Panc1 (cell line): ENCODE measurements at places on chromosomes 7 and 10.

GRCh38 chr10:132526676-132527075 lies 10.9 kb upstream of the INPP5A start:
- no peak for DNase-seq

DNA sequence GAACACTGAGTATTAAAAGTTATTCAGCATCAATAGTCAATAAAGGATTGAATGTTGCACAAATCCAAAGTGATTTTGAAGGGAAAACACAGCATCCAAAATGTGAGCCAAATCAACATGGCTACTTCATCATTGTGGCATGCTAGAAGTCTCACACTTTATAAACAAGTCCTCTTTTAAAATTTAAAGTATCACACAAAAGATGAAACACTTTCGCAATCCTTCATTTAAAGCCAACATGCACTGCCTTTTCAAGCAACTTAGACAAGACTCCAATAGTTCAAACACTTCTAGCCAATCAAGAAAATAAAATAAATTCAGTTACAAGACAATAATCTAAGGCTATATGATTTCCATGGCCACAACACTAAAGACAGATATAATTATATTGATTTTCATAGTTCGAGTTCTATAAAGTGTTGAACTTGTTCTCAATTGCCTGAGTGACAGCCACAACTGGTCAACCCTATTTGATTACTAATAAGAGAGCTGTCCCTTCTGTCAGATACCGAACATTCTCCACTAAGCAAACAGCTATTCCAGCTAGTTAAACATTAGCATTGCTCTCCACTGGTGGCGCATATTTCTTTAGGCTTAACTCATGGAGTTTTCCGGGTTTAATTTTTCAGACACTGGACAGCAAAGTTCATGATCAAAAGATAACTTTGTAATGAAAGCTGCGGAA lies 8.3 kb downstream of the EBF3 start:
- no peak for DNase-seq

DNA sequence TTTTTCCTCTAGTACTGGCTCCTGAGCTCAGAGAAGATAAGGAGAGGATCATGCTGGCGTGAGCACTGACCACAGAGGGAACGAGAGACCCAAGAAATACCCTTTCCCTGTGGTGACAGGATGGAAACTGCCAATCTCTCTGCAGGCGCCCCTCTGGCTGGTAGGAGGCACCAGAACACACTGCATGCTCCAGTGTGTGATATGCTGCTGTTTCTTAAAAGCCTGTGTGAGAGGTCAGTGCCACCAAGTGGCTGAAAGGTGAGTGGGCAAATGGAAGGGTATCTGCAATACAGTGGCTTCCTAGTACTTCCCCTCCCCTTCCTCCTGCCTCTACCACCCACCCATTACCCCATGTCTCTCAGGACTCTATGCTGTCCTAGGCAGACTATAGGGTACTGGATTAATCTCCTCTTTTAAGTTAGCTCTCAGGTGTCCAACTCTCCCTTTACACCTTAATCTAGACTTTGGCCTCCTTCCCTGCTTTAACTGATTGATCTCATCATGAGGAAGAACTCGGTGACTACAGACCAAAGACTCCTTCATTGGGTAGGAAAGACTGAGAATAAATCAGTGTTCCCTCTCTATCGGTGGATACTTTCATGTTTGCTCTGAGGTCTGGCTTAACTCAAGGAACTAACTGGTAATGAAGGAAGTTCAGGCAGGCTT lies 283.6 kb downstream of the ADRA2A start:
- peak; percentile 17 for DNase-seq

DNA sequence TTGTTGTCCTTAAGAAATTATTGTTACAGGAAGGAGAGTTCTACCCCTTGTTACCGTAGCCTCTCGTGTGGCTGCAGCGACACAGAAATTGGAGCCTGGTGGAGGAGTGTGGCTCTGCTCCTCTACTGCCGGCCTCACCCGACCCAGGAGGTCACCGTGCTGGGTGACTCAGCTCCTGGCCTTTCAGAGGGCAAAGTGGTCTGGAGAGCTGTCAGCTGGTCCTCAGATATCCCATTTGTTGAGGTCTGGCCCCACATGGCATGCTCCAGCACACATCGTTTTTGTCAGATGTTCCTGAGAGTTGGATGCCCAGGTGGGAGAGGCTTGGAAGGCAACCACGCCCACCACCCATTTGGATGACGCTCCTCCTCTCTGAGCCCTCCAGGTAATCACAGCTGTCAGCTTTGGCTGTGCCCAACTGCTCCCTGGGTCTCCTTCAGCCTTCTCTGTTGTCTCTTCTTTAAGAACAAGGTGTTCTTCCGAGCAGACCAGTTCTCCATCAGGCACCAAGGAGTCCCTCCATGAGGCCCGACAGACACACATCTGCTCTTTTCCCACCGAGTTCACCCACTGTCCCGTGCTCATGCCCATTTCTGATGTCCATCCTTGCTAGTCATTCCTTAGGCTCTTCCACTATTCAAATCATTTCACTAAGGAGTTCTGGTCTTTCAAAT lies 80.3 kb downstream of the RAMP3 start:
- DNase-seq = no peak

DNA sequence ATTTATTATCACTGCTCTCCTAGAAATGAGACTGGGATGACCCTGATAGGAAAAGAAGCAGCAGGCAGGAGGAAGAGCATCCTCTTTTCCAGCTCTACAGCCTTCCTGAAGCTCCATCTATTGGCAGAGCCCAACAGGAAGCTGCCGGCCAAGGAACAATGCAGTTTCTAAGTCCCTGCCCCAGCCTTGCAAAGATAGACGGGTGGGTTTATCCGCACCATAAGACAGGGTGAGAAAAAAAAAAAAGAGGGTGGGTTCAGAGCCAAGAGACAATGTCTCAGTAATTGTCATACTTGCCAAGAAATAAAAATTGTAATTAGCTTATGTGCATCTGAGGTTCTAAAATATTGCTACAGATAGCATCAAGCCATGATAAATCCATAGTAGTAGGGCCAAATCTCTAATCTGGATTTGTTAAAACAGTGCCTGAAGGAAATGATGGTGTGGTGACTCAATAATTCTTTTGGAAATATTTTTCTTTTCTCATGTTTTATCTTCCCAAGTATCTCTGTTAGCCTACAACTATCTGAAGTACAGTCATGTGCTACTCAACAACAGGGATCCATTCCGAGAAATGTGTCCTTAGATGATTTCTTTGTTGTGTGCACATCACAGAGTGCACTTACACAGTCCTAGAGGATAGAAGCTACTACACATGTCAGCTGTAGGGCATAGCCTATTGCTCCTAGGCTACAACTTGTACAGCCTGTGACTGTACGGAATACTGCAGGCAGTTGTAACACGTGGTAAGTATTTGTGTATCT lies 242.9 kb upstream of the CXCL12 start:
- DNase-seq = no peak

- no peak for DNase-seq
These were observed 87.9 kb downstream of the STRA8 start for GRCh38 chr7:135321556-135321955.

DNA sequence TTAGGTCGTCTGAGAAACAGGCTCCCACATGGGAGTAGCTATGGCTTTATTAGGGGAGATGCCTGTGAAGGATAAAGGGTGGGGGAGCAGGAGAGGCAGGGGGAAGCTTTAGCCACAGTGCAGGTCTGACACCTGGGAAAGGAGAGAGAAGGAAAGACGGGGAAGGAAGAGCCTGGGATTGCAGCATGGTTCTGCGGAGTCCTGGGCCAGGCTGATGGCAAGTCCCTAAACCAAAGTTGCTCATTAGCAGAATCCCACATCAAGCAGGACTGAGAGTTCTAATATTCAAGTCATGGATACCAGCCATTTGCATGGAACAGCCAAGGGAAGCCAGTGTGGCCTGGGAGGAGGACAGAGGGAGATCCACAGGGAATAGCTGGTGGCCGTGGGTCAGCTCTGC lies 414.8 kb downstream of the RPS24 start:
- DNase-seq = no peak

- DNase-seq = peak; percentile 52
These were observed 86.6 kb upstream of the AGBL3 start for GRCh38 chr7:134899729-134900128.

DNA sequence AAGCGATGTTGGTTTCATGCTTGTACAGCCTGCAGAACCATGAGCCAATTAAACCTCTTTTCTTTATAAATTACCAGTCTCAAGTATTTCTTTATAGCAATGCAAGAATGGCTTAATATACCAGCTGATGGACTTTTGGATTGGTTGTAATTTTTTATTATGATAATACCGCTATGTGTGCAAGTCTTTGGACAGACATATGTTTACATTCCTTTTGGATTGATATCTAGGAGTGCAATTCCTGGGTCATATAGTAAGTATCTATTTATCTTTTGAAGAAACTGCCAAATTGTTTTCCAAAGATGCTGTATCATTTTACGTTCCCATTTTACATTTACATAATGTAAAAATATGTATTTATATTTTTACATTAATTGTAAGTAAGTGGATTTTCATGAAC lies 81.2 kb upstream of the PIP4K2A start:
- DNase-seq = no peak

- DNase-seq = no peak
These were observed 229.3 kb downstream of the MAD1L1 start for GRCh38 chr7:2003451-2003930.
